ENCODE measurements at places on chromosomes 3 and 15.

- no peak for DNase-seq
Observed at GRCh38 chr3:21534462-21534861, 216.5 kb downstream of the ZNF385D start.

DNA sequence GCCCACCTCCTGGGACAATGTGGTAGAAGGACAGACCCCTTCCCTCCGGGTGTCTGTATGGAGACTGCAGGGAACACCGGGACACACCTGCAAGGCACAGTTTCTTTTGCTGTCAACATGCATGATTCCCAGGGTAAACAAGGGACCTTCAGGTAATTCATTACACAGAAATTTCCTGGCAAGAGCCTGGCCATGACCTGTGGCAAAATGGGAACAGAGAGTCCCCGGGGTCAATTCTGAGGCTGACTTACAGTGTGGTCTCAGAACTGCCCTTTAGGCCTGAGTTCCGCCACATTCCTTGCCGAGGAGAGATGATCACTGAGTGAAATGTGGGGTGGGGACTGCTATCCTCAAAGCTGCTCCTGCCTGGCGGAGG, 6.3 kb downstream of the STARD5 start:
- no peak for DNase-seq

DNA sequence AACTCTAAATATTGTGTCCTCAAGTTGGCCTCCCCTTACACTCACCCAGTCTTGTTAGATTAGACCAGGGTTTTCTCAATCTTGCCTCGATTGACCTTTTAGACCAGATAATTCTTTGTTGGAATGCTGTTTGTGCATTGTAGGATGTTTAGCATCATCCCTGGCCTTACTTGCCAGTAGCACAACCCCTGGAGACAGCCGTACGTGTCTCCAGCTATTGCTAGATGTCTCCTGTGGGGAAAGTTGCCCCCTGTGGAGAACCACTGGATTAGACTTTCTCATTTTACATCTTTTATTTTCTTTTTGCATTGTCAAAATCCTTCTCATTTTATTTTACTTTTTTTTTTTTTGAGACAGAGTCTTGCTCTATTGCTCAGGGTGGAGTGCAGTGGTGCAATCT, 2.2 kb downstream of the WDR6 start:
- no peak for DNase-seq

GRCh38 chr3:32323604-32324003, 68.0 kb upstream of the CMTM7 start:
- DNase-seq = no peak

DNA sequence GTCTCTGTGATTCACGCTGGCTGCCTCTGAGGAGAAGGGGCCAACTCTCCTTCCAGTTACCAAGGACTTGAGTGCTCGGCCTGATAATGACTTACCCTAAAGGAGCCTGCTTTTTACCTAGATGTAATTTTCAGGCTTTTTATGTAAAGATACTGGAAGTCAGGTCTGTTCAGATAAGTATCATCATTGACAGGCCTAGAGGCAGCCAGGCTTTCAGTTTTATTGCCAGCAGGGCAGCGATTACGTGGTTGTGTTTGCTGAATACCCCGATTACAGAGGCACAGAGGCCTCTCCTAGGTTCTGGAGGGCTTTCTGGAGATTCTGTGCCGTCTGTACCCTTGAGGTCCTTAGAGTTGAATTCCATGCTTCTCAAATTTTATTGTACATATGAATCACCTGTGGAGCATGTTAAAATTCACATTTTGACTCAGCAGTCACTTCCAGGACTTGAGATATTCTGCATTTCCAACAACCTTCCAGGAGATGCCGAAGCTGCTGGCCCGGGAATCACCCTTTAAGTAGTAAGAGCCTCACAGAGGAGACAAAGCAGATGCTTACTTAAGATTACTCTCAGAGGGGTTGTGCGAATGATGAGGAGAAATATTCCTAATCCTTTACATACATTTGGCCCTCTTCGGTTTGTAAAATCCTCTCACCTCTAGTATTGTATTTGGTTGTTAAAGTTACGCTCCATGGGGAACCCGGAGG, 160.1 kb upstream of the BHLHE40 start:
- DNase-seq = no peak

GRCh38 chr15:26015516-26016075, 152.5 kb upstream of the ATP10A start:
- DNase-seq = no peak

GRCh38 chr15:90221246-90221900, 12.4 kb downstream of the CIB1 start:
- DNase-seq = peak; percentile 41

GRCh38 chr15:98120561-98120960, 160.1 kb downstream of the ARRDC4 start:
- no peak for DNase-seq

DNA sequence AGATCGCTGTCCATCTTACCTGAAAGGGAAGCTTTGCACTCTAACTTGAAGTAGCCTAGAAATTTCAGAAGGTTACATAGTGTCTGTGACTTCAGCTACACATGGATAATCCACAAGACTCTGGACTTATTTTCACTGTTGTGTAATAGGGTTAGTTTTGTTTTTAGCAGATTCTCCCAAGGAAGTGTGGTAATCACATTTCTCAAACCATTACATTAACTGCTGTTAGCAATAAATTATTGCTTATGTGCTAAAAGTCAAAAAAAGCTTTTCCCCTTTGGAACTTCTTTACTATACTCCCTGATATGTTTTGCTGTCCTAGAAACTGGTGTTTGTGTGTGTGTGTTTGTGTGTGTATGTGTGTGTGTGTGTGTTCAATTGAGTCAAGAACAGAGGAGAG, 351.8 kb upstream of the TPRG1 start:
- no peak for DNase-seq

GRCh38 chr3:167876620-167877281, 141.2 kb downstream of the SERPINI1 start:
- DNase-seq = peak; percentile 75

DNA sequence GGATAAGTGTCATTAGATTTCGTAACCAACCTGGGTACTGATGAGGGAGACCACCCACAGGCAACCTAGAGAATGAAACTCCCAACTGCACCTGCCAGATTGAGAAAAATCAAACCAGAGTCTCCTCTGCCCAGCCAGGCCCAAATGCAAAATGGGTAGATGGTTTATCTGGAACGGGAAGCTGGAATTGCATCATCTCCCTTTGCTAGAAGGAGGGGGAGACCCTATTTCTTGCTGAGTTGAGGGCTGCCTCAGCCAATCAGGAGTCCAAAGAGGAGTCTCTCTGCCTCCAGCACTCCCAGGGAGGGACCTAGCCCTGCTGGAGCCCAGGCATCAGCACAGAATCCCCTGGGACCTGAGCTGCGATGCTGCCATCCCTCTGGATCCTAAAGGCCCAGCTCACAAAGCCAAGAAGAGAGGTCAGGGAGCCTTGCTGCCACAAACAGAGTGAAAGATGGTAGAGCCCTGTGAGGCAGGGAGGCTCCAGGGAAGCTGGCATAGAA, 8.1 kb downstream of the RMDN3 start:
- DNase-seq = no peak

GRCh38 chr15:90145259-90145658, 43.0 kb upstream of the IDH2 start:
- no peak for DNase-seq

DNA sequence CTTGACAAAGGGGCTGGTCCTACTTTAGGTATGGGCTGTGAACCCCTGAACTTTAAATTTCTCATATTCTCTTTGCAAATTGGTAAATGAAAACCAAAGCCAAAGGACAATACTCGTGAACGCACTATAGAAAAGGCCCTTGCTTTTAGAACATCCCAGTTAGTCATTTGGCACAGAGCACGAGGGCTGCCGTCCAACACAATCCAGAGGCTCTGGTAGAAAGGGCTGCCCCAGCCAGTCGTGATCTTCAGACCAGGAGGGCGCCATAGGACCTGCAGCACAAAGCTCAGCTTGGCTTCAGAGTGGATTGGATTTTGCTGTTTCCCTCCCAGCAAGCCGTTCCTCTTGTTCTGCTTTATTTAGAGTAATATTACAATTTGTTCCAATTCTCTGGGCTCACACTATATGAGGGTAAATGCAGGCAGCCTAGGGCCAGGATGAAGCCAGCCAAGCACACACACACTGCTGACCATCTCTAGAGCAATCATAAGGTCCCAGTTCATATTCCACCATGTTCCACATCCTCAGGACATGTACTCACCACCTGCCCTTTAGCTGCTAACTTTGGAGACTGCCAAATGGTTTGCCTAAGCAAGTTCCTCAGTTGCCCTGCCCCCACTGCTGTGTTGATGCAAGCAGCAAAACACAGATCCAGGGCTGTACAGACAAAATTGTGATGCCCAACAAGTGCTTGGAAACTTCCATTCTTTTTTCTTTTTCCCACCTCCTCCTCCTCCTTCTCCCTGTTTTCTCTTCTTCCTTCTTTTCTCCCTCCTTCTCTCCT, 6.0 kb upstream of the BFSP2 start:
- no peak for DNase-seq

DNA sequence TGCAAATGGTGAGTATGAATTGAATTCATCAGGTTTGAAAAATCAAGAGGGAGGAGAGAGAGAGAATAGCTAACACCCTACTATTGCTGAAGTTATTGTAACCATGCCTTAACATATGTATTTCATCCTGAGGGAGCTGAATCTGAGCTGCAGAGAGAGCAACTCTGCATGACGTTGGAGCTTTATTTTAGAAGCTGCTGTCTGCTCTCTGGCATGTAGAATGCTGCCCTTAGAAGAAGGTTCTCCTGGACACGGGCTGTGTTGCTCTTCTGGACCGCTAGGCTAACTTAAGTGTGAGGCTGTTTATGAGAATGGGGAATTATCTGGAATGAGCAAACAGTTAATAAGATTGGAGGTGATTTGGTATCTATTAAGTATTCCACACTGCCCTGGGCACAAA, 814.6 kb downstream of the AGBL1 start:
- no peak for DNase-seq

DNA sequence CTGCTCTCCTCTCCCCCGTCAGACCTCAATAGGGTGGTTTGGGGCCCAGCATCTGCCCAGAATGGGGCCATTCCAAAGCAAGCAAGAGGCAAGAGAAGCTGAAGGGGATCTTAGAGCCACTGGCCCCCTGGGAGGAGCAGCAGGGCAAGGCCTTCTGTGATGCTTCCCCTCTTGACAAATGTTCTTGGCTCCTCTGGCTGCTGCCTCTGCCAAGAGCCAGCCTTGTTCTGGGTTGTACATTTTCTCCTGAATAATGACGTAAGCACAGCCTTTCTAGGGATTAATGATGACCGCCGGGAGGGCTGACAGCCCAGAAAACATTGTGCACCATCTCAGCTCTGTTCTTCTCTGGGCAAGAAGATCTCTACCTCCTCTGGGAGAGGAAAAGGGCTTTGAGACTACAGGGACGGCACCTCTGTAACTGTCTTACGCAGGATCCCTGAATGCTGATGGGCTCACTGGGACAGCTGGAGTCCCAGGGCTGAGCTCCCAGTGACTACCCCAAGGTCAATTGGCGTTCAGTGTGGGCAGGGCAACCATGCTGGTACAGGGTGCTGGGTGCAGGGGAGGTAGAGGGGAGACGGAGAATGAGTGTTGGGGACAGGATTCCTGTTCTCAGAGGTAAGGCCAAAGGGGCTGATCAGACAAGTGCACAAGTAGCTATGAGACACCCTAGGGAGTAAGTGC, 253.3 kb downstream of the FAM43A start:
- DNase-seq = no peak

- peak; percentile 46 for DNase-seq
Observed at GRCh38 chr3:17645074-17645698, 97.2 kb downstream of the TBC1D5 start.

- no peak for DNase-seq
Observed at GRCh38 chr15:93482731-93483130, 393.7 kb upstream of the RGMA start.

DNA sequence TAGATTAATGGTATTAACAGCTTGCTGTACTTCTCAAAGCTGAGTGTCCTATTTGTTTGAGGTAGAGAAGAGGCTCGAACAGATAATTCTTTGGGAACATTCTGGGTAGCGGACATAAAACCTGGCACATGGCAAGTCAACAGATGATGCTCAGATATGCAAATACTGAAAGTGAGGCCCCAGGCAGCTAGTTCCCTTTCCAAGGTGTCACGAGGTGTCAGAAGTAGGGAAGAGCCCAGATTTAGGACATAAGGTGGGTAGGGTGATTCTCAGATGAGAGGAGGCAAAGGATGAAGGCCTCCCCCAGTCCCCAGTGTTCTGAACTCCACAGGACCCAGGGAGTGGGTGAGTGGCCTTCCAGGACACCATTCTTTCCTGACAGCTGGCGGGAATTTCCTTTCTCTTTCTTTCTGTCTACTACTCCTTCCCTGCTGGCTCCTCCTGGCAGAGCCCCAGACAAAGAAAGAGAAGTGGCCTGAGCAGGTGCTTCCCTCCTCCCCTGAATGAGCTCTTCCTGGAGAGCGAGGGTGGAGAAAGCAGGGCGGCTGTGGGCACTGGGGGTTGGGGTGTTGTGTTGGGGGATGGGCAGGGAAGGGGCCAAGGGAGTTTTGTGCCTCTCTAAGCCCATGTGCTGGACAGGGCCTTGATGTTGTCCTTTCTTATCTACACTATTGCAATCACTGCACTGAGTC, 87.5 kb downstream of the CORO2B start:
- DNase-seq = no peak

- no peak for DNase-seq
Observed at GRCh38 chr15:48191574-48192225, at the start of gene CTXN2. TSS of gene CTXN2 (plus strand) at chr15:48191665. CDS start at chr15:48201301, 9,636 bp downstream.

DNA sequence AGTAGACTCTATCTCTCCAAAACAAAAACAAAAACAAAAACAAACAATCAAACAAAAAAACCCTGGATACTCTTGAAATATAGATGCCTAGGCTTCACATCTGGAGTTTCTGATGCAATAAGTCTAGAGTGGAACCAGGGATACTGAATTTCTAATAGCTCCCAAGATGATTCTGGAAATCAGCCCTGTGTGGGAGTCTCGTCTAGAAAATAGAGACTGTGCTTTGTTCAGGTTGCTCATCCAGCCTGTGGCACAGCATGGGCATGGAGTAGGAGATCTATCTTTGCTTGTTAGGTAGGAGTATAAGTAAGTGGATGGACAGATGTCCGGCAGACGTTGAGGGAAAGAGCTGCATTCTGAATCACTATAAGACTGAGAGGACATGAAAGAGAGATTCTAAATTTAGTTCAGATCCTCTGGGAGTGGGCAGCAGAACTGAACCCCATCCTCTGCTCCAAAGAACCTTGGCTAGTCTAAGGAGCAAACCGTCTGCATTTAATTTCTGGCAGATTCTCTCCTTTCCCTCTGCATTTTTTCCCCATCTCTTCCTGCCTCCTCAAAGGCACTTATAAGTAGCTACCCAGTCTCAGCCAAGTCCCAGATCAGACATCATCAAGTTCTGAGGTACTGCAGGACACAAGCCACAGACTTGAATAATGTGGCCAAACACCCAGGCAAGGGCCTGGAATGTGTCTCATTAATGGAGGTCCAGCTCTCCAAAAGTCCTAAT, 92.6 kb upstream of the STRIT1 start:
- DNase-seq = no peak

GRCh38 chr15:64209680-64210334, 47.0 kb upstream of the PPIB start:
- DNase-seq = no peak

DNA sequence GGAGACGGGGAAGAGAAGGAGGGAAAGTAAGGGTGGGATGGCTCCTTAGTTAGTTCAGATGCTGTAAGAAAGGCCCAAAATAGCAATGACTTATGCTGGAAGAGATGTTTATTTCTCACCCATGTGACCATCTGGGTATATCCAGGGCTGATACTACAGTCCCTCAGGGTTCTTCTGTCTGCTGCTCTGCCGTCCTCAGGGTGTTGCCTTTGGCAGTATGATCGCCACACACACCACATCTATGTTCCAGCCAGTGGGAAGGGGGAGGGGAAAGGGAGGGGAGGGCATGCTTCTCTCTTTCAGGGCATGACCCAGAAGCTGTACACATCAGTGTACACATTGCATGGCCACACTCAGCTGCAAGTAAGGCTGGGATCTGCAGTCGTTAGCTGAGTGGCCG, 10.2 kb downstream of the CD276 start:
- no peak for DNase-seq

- no peak for DNase-seq
Observed at GRCh38 chr15:74365598-74366445, 1.6 kb downstream of the CYP11A1 start.

Measured in fibroblast of skin of left biceps (primary cell).